Stimulated activated CD8-positive, alpha-beta memory T cell treated with anti-CD3 and anti-CD28 coated beads, Interleukin-15, amount 100 ng/mL, for 48 hours (primary cell): ENCODE measurements at places on chromosomes 7 and 10.
A peak's percentile ranks its signal among the peaks of the same experiment; 100 is the strongest.

DNA sequence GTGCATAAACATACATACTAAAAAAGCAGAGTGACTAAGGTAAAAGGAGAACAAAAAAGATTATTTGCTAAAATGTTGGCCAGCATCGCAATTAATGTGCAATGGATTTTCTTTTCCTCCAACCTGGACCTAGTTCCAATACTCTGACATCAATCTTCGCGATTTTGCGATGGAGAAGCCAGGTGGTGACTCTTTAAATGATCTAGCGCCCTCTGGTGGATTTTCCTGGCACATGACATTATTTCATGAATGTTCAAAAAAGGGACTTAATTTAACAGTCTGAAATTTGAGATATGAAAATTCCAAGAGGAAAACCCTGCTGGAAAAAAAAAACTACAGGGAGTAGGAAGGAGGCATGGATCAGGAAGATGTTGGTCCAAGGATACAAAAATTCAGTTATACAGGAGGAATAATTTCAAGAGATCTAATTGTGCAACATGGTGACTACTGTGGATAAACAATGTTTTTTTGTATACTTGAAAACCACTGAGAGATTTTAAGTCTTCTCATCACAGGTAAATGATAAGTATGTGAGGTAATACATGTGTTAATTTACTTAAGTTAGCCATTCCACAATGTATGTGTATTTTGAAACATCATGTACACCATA, 4.3 kb upstream of the KCNMA1 start:
- no peak for DNase-seq

GRCh38 chr10:28559618-28560017, 26.7 kb downstream of the WAC start:
- DNase-seq: no peak

DNA sequence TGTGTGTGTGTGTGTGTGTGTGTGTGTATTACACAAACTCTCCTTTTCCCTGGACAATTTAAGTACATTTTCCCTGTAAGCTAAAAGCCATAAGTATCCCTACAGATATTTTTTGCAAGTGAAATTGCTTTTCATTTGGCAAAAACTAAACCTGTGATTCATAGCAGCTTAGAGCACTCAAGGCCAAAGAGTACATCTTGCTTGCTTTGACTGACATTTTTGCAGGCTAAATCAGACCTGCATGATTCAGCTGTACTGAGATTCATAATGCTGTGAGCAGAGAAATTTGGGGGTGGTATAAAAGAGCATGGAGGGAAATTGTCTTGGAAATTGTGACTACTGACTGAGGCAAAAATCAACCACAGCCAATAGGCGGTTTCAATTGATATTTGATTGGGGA, 500.4 kb downstream of the GFRA1 start:
- DNase-seq: no peak

GRCh38 chr7:27031289-27032172, 64.3 kb downstream of the HOXA1 start:
- DNase-seq: no peak

DNA sequence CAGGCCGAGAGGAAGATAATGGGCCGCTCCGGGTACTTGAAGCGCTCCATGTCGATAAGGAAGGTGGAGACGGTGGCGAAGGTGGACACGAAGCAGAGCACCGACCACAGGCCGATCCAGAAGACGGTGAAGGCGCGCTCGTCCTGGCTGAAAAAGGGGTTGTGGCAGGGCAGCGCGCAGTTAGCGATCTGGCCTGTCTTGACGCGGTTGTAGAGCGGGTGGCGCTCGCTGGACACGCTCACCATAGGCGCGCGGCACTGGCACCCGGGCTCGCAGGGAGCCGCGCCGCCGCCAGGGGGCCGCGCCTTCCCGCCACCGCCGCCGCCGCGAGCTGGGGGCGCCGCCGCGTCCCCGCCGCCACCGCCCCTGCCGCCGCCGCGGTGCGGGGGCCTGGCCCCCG, 1.6 kb downstream of the FZD8 start:
- DNase-seq: no peak

DNA sequence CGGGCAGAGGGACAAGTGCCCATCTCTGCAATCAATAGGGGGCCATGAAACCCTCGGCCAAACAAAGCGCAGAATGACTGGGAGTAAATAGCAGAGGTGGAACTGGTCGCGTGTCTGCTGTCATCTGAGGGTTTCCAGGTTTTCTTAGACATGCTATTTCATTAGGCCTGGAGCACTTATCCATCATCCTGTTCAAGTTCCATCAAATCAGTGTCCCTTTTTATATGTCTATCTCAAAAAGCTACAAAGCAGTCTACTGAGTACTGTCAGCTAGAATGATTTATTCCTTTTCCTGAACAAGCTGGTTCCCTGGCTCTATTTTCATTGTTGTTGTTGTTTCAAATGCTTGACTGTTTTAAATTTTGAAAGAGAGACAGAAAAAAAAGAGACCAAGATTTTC, 590.5 kb downstream of the PARD3 start:
- no peak for DNase-seq

DNA sequence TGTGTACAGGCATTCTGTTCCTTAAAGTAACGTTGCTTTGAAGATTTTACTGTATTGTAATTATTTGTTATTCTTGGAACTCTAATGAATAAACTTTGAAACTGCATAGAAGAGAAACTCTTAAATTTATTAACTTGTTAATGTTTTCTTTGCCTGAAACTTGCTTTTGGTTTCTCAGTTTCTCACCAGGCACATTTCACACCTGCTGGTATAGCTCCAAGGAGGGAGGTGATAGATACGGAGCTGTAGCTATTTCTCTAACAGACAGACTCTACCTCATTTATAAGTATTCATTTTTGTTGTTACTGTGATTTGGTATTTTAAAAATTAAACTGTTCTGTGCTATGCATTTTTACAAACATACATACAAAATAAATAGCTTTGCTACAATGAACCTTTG, 32.7 kb downstream of the R3HCC1L start:
- no peak for DNase-seq

DNA sequence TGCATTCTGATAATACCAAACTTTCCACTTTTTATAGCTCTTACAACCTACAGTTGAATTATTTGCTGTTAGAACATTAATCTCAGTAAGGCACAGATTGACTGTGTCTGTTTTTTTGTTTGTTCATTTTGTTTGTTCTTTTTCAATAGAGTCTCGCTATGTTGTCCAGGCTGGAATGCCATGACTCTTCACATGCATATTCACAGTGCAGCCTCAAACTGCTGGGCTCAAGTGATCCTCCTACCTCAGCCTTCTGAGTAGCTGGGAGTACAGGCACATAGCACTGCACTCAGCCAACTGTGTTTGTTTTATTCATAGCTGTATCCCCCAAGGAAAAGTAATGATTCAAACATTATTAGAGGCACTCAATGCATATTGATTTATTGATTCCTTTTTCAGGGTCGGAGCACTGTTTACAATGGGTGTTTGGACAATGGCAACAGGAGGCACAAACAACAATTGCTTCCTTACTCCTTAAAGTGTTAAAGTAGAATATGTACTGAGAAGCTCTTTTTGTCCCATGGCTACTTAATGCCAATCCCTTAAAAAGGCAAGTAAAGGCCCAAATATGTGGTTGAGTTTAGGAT, 61.1 kb downstream of the SNX13 start:
- no peak for DNase-seq

DNA sequence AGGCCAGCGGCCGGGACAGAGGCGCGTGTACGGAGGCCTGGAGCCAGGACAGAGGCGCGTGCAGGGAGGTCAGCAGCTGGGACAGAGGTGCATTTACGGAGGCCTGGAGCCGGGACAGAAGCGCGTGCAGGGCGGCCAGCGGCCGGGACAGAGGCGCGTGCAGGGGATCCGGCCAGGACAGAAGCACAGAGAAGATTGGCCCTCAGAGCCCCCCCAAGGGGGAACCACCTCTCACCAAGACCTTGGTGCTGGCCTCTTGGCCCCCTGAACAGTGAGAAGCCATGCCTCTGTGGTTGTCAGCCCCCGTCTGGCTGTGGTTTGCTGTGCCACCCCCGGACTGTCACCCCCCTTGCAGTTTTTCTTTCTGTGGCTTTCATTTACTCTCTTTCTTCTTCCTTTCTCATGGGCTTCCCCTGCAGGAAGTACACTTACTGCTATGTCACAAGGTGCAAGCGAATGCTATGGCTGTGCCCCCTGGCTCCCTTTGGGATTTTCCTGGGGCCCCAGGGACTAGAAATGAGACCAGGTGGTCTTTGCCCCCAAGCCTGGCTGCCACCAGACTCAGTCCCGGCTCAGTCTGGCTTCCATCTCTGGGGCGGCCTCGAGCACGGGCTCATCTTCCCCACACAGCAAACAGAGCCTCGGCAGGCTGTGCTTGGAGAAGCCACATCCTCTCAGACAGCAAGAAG, 41.1 kb downstream of the INSIG1 start:
- DNase-seq: peak; percentile 18

GRCh38 chr7:158110661-158111048, 477.0 kb downstream of the PTPRN2 start:
- no peak for DNase-seq

- DNase-seq: peak; percentile 56
Measured at GRCh38 chr10:117167789-117168674, 29.3 kb upstream of the KCNK18 start.

DNA sequence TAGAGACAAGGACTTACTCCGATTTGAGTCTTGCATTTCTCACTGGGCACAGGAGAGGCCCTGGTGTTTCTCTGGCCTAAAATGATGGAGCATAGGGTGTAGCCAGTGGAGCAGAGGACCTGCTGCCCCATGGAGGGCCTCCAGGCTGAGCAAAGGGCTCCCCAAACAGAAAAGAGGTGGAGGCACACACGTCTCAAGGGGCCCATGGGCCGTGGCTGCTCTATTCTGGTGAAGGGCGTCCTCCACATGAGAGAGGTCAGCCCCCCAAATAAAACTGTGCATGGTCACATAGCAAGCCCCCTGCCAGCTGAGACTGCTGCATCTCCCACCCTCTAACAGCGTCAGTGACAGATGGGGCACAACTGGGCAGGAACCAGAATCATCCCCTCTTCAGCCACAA, 41.4 kb downstream of the MYO1G start:
- DNase-seq: no peak

DNA sequence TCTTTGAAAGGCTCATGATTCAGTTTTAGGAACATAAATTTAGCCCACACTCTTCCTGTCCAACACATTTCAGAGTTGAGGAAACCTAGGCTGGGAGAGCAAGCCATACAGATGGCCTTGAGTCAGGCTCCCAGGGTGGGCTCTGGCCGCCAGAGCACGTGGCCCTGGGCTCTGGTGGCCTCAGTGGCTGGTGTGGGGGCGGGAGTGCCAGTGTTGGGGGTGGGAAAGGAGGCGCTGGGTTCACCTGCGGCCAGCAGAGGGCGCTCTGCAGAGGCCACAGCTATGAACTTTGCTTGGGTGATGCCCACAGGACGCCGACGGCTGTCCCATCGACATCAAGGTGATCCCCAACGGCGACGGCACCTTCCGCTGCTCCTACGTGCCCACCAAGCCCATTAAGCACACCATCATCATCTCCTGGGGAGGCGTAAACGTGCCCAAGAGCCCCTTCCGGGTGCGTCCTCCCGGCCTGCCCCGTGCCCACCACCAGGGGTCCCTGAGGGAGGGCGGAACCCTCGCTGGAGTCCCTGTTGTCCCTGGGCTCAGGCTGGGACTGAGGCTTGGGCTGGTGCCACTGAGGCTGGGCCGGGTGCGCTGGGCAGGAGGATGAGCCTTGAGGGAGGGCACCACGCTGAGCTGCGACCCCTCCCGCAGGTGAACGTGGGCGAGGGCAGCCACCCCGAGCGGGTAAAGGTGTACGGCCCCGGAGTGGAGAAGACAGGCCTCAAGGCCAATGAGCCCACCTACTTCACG, 11.9 kb downstream of the FLNC start:
- DNase-seq: peak; percentile 59

DNA sequence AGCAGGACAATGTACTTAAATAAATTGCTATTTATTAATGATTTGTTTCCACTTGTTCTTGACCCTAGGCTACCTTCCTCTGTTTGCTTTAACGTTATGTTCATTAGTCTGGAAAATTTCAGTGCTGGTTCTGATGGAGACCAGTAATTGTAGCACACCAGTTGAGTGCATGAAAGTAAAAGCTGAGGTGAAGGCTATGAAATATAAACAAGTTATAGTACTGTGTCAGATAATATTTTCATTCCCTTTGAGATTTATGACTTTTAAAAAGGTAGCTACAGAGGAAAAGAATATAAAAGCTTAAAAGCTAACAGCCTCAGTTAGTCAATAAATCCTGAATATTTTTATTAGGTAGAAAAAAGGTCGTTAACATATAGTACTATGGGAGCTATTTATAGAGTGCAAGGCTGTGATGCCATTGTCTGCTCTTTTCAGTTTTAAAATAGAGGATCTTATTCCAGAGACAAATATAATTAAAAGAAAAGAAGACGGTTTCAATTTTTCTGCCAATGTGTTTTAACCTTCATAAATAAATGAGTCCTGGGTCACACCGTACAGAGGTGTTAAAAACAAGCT, 351.8 kb upstream of the ETV1 start:
- DNase-seq: no peak

- no peak for DNase-seq
Measured at GRCh38 chr7:91050677-91051076, 213.6 kb upstream of the FZD1 start.

GRCh38 chr10:7192061-7192460, 218.8 kb downstream of the SFMBT2 start:
- no peak for DNase-seq

- no peak for DNase-seq
Measured at GRCh38 chr10:61779950-61780659, 117.4 kb downstream of the CABCOCO1 start.

DNA sequence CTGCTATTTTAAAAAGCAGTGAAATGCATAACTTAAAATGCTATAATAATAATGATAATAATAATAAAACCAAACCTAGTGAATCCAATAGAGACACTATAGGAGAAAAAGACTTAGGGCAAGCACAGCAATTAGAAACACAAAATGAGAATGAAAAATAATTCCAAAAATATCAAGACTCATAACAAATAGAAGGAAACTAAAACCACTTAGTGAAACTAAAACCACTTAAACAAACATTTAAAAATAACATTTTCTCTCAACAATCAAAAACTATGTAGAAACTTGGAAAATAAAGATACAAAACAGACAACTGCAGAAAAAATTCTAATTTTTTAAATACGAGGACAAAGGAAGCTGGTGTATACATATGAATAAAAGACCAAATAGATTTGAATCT, 655.2 kb upstream of the NRG3 start:
- no peak for DNase-seq

- DNase-seq: no peak
Measured at GRCh38 chr7:37531225-37531624, 82.6 kb upstream of the ELMO1 start.
